ENCODE measurements at places on chromosomes 11 and 22.

DNA sequence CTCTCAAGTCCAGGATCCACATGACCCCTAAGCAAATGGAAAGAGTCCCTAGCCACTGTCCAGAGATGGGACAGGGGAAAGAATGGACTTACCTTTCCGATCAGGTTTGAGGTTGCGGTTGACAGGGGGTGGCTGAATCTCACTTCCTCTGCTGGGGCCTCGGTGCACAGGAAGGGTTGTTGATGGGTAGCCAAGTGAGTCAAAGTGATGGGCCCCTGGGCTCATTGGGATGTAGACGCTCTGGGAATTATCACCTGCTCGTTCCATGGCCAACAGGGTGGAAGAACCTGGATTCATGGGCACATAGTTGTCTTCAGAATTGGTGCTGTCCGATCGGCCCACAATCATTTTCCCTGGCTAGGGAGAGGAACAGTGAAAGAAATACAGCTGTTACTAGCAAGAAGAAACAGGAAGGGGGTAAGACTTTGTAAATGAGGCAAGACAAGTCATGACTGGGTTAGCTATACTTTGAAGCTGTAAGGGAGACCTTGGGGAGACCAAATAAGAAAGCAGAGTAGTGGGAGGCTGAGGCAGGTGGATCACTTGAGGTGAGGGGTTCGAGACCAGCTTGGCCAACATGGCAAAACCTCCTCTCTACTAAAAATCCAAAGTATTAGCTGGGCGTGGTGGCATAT, 34.7 kb downstream of the USP35 start:
- DNase-seq, result no peak

DNA sequence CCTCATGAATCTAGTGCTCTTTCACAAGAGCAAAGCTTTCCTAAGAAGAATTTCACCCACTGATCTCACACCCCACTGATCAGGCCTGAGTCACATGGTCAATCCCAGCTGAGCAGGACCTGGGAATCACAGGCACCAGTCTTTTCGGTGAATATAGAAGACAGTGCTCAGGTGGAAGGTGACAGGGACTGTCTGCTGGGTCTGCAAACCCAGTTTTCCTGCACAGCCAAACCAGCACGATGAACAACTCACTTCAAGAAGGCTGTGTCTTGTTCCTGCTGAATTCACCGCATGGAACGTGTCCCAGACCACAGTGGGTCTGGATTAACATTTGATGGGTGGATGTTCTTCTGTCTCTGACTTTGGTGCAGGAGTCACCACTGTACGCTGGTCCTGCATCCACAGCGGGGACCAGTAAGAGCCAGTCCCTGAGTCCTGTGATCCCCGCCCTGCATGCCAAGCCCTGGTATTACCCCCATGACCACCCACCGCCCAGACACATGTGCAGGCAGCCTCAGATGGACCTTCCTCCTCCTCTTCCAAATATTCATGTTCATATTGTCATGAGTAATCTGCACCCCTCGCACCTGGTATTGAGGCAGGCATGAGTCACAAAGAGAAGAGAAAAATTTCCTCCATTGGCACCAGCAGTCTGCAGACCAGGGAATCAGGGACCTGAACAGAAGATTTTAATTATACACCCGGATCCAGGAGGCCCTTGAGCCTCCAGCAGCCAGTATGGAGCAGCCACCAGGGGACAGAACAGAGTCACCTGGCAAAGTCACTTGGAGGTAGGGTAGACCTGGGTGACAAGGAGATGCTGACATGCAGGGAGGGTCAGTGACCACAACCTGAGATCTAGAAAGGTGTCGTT, 8.6 kb upstream of the IGLL5 start:
- no peak for DNase-seq

GRCh38 chr11:66863428-66864125, 6.7 kb downstream of the LRFN4 start:
- DNase-seq, result no peak

DNA sequence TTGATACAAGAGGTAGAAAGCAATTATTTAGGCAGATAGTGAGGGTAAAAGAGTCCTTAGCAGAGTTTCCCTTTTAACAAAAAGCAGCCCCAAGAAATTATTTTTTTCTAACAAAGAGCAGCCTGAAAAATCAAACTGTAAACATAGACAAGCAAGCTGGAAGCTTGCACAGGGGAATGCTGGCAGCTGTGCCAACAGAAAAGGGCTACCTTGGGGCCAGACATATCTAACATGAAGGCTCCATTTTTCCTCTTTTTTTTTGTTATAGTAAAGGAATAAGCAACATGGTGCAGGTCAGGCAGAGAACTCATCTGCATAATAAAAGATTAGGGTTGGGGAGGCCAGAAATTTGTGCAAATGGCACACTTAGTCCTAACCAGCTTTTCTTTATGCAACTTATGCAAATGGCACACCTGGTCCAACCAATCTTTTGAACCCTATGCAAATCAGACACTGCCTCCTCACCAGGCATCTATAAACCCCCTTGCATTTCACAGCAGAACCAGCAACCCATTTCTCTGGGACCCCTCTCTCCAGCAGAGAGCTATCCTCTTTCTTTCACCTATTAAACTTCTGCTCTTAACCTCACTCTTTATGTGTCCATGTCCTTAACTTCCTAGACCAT, 41.8 kb downstream of the PDGFD start:
- DNase-seq, result no peak

DNA sequence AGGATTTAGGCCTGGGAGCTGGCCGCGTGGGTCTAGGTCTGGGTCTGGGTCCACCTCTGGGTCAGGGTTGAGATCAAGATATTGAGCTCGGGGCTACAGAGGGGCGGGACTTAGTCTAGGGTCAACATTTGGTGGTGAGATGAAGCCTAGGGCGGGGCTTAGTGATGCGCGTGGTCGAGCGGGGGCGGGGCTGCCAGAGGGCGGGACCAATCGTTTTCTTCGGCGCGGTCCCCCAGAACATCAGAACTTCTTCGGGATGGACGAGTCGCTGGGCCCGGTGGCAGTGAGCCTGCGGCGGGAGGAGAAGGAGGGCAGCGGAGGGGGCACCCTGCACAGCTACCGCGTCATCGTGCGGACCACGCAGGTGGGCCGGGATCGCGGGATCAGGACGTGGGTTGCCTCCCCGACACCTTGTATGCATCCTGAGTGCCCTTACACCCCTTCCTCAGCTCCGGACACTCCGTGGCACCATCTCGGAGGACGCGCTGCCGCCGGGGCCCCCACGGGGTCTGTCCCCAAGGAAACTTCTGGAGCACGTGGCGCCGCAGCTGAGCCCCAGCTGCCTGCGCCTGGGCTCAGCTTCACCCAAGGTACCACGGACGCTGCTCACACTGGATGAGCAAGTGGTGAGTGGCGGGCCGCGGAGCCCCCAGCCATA, 4.2 kb downstream of the SIPA1 start:
- DNase-seq, result no peak

- no peak for DNase-seq
Measured at GRCh38 chr11:119118227-119118626, 3.2 kb upstream of the HINFP start.
